Midbrain (tissue), 1 donor: ENCODE measurements at places on chromosomes 3 and 15.

DNA sequence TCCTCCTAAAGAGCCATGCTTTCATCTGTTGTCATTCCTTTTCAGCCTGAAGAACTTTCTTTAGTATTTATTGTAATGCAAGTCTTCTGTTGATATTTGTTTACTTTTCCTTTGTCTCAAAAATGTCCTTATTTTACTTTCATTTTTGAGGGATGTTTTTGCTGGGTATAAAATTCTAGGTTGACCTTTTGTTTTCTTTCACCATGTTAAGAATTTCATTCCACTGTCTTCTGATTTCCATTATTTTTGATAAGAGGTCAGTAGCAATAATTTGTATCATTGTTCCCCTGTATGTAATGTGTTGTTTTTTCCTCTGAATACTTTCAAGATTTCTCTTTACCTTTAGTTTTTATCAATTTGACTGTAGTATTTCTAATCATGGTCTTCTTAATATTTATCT is 91.1 kb downstream of the RSRC1 start:
- DNase-seq: no peak

DNA sequence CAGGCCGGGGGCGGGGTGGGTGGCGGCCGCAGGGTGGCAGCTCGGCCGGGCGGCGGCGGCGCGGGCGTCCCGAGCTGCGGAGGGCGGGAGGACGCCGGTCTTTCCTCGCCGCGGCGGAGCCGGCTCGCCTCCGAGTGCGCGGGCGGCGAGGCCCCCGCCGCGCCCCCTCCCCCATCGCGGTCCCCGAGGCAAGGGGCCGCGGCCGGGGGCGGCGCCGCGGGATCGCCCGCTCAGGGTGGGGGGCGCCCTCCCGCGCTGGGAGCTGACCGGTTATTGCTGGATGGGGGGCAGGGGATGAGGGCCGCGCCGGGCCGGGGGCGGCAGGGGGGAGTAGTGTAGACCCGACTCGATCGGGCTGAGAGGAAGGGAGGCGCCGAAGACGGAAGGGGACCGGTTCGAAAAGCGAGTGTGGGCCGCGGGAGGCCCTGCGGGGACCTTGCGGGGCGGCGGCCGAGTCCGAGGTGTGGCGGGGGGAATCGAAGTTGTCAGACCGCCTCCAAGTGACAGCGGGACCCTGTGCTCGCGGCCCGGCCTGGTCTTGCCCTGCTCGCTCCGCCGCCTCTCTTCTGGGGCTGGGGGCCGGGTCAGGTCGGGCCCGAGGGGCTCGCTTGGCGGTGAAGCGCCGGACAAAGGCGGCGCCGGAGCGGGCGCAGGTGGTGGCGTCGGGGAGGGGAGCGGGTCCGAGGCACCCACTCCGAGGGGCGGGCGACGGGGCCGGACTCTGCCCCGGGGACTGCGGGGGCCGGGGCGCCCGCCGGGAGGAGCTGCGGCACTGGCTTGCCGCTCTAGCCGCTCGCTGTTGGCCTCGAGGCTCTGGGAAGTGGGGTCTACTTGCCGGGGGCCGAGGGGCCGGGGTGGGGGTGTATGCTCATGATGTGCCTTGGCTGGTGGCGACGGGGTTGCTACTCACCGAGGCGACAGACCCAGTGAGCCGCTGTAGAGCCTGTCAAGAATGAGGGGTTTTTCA is 1.1 kb downstream of the BAHD1 start:
- no peak for DNase-seq

DNA sequence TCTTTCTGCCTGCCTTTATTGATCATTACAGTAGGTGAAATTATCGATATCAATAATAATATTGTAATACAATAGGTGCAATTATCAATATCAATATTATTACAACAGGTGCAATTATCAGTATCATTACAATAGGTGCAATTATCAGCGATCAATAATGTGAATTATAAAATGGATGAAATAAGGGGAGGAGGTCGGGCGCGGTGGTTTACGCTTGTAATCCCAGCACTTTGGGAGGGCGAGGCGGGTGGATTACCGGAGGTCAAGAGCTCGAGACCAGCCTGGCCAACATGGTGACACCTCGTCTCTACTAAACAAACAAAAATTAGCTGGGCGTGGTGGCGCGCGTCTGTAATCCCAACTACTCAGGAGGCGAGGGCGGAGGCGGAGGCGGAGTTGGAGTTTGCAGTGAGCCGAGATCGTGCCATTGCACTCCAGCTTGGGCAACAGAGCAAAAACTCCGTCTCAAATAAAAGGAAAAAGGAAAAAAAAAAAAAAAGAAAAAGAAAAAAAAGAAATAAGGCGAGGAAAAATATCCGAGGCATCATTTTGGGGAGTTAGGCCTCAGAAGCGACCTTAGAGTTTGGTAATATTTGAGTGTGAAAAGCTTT is 611 bp upstream of the BNIP2 start:
- peak; percentile 40 for DNase-seq

DNA sequence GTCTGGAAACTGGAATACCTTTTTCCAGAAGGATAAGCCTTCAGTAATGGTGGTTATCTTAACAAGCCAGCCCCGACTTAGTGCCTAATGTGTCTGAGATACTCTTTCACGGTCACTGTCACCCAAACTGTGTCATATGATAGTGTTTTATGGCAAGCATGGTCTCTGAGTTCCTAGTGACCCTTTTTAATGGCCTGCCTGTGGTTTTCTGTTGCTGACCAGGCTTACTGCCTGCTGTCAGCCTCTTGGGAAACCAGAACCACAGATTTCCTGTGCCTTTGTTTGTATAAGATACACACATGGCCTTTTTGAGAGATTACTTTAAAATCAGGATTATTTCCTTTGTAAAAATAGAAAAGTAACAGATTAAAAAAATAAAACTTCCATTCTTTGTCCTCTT is 22.4 kb downstream of the HPS3 start:
- DNase-seq: peak; percentile 16

DNA sequence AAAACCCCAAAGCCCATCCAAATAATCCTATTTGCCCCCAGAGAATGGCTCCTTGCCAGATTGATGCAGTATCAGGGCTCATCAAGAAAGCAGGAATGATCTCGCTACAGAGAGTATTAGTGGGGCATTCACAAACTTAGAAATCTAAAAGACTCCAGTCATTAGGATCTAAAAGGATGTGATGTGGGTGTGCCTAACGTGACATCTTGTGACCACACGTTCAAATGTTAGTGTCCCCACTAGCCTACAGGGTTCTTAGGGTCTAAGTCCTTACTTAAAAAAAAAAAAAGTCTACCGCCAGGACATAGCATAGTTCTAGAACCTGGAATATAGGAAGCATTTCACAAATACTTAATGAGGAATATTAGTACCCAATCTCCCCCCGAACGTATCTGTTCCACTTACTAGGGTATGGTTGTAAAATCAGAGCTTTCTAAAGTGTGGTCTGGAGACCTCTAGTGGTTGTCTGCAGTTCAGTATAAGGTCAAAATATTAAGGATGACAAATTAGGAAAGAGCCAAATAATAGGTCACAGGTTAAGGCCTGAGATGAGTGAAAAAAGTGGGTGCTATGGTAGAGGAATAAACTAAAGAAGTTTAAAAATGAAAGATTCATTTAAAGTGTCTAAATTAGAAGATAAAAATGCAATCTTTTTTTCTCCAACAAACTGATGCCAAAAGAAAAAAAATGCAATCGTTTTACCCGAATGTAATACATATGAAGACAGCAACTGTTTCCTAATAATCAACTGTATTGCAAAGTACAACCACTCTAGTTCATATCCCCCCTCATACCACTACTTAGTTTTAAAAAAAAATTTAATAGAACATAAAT is 4.2 kb upstream of the CHRM5 start:
- DNase-seq: peak; percentile 31

DNA sequence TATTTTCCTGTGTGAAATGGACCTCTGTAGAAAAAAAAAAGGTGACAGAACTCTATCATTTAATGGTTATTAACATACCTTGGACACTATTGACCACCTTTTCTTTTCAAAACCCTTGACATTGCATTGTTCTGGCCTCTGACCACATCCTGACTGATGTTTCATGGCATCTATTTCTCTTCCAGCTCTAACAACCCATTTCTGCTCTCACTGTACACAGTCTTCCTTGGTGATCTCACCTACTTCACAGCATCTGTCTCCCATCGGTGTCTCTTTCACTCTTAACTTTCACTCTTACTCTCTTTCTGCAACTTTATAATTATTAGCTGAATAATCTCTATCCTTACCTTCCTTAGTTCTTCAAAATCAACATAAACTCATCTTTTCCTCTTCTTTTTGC is 217.4 kb upstream of the CD96 start:
- no peak for DNase-seq

DNA sequence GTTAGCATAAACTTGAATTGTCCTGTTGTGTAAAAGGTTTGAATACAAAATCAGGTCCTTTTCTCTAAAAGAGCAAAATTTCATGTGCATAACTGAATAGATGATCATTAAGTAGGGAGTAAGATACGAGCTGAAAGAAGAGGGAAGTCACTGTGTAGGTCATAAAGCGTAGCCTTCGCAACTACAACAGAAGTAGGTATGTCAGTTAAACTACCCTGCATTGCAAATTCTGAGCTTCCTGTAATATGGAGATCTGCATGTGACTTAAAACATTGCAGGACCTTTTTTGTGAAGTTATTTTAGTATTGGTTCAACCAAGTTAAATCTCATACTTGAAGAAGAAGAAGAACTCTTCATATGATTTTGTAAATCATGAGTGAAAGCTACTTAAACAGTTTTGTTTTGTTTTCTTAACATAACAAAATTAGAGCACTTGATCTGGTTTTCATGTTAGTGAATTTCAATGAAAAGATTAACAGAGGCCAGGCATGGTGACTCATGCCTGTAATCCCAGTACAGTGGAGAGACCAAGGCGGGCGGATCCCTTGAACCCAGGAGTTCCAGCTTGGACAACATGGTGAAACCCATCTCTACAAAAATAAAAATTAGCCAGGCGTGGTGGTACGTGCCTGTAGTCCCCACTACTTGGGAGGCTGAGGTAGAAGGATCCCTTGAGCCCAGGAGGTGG is 26.4 kb downstream of the ARMC8 start:
- DNase-seq: no peak
